Muscle of leg (tissue), 16 donors: ENCODE measurements at places on chromosomes 6 and 20. TPM values are rescaled to one million over a fixed set of nuclear protein-coding genes. Genes with fewer than 3 reads are reported as not detected.

TNF gene
- 0.22 TPM for total RNA-seq

TMEM217 gene
- total RNA-seq = 0.49 TPM

FOXQ1 gene
- 0.04 TPM for total RNA-seq

GRM1 gene
- 0.09 TPM for total RNA-seq

CST7 gene
- 0.35 TPM for total RNA-seq

PHACTR3 gene
- 7.0 TPM for total RNA-seq

PAX1 gene
- 0.58 TPM for total RNA-seq

PRPH2 gene
- 5.3 TPM for total RNA-seq

GGTLC1 gene
- not detected for total RNA-seq

AKAP7 gene
- 11.0 TPM for total RNA-seq

PACSIN1 gene
- total RNA-seq = 0.27 TPM

CENPW gene
- total RNA-seq = 10.0 TPM

RNF39 gene
- total RNA-seq = not detected

GPR31 gene
- total RNA-seq = not detected

SLC44A4 gene
- total RNA-seq = 0.18 TPM

RRAGD gene
- total RNA-seq = 103 TPM

BEND6 gene
- total RNA-seq = 0.27 TPM

MAFB gene
- 6.3 TPM for total RNA-seq

SMOC2 gene
- total RNA-seq = 65.4 TPM

NR2E1 gene
- not detected for total RNA-seq

PDYN gene
- not detected for total RNA-seq

FKBP1C gene
- 0.13 TPM for total RNA-seq

SMLR1 gene
- total RNA-seq = not detected

ARMH2 gene
- not detected for total RNA-seq

ADGRF4 gene
- not detected for total RNA-seq

ADA gene
- 4.0 TPM for total RNA-seq

GHRH gene
- not detected for total RNA-seq

GPX5 gene
- total RNA-seq = not detected

SMPDL3A gene
- total RNA-seq = 10.2 TPM

EFCAB8 gene
- 0.22 TPM for total RNA-seq

TSPO2 gene
- total RNA-seq = 0.22 TPM

ARFGEF3 gene
- total RNA-seq = 1.1 TPM

GPLD1 gene
- 2.7 TPM for total RNA-seq

DLL1 gene
- total RNA-seq = 12.8 TPM
